Stimulated activated CD4-positive, alpha-beta T cell treated with anti-CD3 and anti-CD28 coated beads, Interleukin-1b, Interleukin-23, amount 100 ng/mL, for 1 hour (primary cell): ENCODE measurements at places on chromosomes 13 and 19.

DNA sequence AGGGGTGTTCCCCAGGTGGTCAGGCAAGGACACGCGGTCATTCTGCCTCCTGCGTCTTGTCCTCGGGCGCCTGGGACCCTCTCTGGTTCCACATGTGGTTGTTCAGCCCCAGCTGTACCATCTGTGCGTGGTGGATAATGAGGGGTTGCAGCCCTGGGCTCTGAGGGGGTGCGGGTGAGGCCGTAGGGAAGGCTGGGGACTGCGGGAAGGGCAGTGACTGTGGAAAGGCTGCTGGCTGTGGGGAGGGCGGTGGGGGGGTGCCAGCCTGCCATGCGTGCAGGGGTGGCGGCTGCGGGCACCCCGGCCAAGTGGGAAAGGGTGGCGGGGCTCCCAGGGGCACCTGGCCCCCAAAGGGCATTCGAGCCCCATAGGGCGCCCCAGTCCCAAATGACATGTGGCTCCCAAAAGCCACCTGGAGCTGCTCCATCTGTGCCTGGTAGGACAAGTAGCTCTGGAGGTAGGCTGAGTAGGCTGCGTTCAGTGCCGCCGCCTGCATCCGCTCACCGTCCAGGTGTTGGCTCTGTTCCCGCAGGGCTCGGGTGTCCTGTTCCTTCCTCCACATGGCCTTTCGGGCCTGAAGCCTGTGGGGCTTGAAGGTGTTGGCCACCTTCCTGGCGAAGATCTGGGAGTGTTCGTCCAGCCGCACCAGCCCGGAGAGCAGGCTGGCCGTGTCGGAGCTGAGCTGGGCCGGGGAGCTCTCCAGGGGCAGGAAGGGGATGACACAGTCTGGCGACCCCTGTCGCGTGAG lies 15.1 kb downstream of the TICAM1 start:
- DNase-seq, result no peak

- no peak for DNase-seq
These were observed 52.1 kb downstream of the SERP2 start for GRCh38 chr13:44425815-44426078.

- no peak for DNase-seq
These were observed 5.8 kb downstream of the SSBP4 start for GRCh38 chr19:18424890-18425514.

DNA sequence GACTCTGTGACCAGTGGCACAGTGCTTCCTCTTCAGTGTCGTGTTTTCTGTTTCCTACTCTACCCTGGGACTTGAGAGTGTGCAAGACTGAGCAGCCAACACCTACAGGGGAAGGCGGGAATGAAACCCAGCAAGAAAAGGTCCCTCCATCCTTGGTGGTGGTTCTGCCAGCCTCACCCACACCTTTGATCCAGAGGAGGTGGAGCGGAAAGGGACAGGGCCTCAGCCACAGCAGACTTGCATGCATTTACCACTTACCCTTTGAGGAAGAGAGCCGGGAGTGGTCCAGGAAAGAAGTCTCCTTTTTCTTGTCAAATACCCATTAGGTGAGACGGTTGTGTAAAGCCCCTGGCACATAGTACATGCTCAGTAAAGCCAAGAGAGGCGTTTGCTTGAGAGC lies 164.8 kb upstream of the ZNF536 start:
- DNase-seq, result no peak

- no peak for DNase-seq
These were observed 22.8 kb downstream of the RFX1 start for GRCh38 chr19:13983213-13983889.

GRCh38 chr19:31351855-31352195 lies 2.6 kb upstream of the TSHZ3 start:
- no peak for DNase-seq

GRCh38 chr19:40614622-40615411 lies 13.6 kb downstream of the LTBP4 start:
- peak; percentile 84 for DNase-seq

- DNase-seq, result no peak
These were observed 60.7 kb downstream of the ZNF429 start for GRCh38 chr19:21566073-21566472.

DNA sequence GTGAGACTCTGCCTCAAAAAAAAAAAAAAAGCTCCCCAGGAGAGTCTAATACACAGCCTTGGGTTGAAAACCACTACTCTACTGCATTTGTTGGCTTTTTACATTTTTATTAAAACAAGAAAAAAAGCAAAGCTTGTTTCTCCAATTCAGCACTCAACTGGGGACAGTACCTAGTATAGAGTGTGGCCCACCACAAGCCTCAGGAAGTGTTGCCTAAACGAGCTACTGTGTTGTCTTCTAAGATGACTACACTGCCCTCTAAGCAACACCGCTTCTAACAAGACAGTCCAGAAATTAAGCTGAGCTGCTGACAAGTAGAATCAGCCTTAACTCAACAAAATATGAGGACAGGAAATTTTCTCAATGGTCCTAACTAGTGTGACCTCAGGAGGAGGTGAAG lies 522.2 kb downstream of the FGF9 start:
- no peak for DNase-seq

- no peak for DNase-seq
These were observed 45.1 kb downstream of the MCF2L start for GRCh38 chr13:113013878-113014751.

DNA sequence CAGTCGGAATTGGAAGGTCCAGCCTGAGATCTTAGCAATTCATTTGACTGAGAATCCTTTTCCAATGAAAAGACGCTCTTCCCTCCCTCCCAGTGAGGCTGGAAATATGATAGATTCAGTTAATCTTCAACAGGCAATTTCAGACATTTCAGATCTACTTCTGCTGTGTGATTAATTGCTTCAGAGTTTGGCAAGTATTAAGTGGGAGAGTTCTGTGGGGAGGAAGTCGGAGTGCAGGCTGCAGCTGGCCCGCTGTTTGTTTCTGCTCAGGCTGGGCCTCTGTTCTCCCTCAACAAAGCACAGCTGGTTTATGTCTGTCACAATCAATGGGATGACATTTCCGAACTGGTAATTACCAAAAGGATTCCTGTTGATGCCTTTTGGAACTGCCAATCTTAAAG lies 178.2 kb downstream of the NDFIP2 start:
- DNase-seq, result no peak

DNA sequence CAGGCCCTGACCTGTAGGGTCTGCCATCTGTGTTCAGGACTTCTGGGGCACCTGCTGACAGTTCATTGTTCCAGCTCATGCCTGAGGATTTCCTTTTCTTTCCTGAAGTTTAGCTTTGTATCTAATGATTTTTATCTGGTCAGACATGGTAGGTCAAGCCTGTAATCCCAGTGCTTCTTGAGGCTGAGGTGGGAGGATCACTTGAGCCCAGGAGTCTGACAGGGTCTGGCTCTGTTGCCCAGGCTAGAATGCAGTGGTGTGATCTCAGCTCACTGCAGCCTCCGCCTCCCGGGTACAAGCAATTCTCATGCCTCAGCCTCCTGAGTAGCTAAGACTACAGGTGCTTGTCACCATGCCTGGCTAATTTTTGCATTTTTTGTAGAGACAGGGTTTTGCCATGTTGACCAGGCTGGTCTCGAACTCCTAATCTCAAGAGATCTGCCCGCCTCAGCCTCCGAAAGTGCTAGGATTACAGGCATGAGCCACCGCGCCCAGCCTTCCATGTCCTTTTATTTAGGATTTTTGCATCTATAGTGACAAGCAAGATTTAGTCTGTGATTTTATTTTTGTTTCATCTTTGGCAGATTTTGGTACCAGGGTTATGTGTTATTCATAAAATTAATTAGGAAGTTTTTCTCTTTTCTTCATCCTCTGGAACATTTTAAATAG lies 33.2 kb downstream of the CHST8 start:
- DNase-seq, result no peak

GRCh38 chr19:44846455-44847143 lies 502 bp downstream of the NECTIN2 start:
- no peak for DNase-seq

- DNase-seq, result no peak
These were observed 2.0 kb downstream of the MED25 start for GRCh38 chr19:49820125-49820524.

DNA sequence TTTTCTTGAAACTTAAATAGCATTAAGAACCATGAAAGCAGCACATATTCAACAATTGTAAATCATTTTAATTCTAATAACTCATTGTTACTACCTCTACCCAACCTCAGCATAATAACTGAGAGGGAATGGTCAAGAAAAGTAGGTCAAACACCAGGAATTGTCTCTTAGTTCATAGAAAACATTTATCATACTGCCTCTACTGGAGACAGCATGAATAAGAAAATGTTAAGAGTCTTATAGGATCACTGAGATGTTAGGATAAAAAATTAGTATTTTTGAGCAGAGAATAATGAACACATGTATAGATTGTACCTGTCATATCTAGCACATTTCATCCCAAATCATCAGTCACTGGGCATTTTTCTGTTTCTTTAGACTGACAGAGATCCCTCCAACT lies 515.3 kb downstream of the PCDH9 start:
- no peak for DNase-seq

GRCh38 chr19:28685802-28686201 lies 527.1 kb downstream of the UQCRFS1 start:
- no peak for DNase-seq

DNA sequence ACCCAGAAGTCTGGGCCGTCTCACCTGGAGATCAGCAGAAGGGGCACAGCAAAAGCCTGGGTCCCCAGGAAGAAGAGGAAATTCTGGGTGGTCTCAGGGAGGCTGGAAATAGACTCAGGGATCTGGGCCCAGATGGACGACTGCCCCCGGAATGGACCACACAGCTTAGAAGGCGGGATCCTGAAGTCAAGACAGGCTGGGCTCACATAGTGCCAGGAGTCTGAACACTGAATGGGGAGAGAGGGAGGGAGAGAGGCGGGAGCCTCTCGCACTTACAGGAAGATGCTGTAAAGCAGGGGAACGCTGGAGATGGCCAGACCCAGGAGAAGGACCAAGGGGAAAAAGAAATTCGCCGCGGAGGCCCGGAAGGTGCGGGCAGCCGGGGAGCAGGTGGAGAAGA lies 1.3 kb upstream of the LENG1 start:
- no peak for DNase-seq

DNA sequence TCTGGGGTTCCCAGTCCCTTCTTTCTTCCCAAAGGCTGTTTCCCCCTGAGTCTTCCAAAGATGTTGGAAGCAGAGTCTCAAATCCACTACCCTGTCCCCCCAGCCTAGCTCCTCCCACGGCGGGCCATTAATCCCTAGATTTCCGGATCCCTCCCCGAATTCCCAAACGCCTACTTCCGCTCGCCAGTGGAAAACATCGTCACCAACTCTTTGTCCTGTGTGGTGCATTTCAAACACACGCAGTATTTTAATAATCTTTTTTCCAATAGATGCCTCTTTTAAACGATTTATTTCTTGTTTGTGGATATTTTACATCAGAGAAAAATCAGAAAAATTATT lies 610 bp downstream of the ZNF791 start:
- DNase-seq, result no peak

DNA sequence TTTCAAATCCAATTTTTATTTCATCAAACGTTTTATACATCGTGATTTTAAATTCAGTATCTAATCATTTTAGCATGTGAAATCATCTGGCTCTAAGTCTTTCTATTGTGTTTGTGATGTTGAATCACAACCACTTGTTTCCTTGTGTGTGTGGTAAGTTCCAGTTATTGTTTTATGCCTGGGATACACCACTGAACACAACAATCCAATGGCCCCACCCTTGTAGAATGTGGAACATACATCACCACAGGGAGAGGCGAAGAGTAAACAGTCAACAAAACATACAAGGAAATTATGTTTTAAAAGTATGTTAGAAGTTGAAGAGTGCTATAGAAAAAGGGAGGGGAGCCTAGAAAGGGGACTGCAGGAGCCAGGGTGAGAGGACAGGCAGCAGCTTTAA lies 100.5 kb downstream of the EPSTI1 start:
- DNase-seq, result no peak

DNA sequence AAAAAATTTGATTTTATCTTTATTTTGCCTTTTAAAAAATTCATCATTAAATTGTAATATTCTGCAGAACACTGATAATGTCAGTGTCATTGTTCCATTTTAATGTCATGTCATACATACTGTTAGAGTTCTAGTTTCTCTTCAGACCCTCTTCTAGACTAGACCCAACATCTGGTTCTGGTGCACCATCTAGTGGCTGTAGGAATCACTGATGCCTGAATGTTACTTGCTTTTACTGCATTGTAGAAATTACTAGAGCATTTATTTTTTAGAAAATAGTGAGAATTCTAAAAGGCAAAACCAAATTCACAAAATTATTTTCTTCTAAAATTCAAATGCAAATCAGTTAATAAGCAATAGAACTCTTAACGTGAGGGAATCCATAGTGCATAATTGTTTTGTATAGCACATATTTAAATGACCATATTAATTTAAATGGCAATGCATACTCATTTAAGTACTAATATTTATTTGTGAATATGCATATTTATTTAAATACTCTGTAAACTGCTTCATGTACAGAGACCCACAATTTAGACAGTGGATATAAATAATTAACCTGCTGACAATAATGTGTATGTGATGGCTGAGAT lies 425.7 kb downstream of the KLF12 start:
- DNase-seq, result peak; percentile 21

DNA sequence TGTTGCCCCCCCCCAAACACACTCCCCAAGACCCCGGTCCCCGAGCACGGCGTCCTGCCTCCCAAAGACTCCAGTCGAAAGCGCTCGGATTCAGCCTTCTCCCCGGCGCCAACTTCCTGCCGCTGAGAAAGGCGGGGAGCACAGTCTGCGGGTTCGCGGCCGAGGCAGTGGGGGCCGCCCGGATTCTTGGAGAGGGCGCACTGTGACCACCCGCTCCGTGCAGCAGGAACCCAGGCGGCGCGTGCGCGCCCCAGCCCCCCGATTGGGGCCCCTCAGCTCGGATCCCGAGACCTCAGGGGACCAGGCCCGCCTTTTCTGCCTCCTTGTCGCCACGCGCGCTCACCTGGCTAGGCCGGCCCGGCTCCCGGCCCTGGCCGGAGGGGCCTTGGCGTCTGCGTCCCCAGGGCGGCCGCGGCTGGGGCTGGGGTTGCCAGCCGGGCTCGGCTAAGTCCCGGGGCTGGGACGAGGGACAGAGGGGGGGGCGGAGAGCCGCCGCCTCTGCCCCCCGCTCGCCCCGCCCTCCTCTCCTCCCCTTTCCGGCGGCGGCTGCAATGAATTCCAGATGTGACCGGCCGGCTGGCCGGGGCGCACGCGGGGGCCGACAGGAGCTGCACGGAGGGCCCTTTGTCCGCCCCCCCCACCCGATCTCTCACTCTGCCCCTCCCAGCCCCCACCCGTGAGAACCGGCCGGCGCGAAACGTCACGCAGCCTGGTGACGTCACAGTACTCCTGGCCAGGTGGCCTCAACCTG lies at the start of gene S1PR2:
Gene S1PR2 (minus strand): TSS at position 471 of the 751 bp plus-strand sequence. CDS start 6,426 bp downstream, outside the sequence.
- DNase-seq, result peak; percentile 51

DNA sequence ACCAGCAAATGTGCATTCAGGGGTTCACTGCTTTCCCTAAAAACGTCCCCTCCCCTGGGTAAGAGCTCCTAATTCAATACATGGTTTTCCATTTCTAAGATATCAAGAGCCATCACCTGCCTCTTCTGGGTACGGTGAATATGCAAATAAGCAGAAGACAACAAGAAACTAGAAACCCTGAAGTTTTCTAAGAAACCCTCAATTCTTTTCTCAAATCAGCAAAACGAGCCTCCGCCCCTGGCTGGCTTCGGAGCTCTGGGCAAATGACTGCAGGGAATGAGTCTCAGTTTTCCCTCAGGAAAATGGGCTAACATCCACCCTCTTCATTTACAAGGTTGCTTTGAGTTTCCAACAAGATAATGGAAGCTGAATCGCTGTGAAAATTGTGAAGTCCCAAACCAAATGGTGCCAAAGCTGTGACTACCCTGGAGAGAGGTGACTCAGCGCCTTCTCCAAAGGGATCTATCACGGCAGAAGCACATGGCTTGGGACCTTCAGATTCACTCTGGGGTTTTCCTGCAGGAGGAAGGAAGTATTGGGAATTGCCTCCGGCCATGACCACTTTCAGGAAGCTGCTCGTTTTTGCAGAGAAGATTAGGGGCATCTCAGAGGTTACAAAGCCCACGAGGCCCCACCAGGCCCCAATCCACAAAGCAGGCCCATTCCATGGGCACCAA lies 26.6 kb downstream of the KLF2 start:
- DNase-seq, result no peak
